Gastrocnemius medialis (tissue), 4 donors: ENCODE measurements at places on chromosomes 12 and 14. TPM values are rescaled to one million over a fixed set of nuclear protein-coding genes. Genes with fewer than 3 reads are reported as not detected.

- H3K4me1 ChIP-seq: no peaks in the 10 kb centered on the region
- H3K4me3 ChIP-seq: no peak overlapping the region
- no peaks in the 10 kb centered on the region for H3K36me3 ChIP-seq
- no peak overlapping the region for H3K27ac ChIP-seq
- no peaks in the 10 kb centered on the region for H3K27me3 ChIP-seq
- DNase-seq: no peak
Measured at GRCh38 chr12:84601483-84601882, 311.1 kb downstream of the SLC6A15 start.

GRCh38 chr12:57216921-57217879 lies 606 bp downstream of the NXPH4 start:
- DNase-seq: no peak
- no peaks in the 10 kb centered on the region for H3K36me3 ChIP-seq
- H3K4me3 ChIP-seq: peak overlapping the region; percentile 68

GRCh38 chr12:67765776-67766766 lies 117.5 kb downstream of the DYRK2 start:
- H3K4me1 ChIP-seq: no peaks in the 10 kb centered on the region
- H3K27me3 ChIP-seq: no peaks in the 10 kb centered on the region
- DNase-seq: no peak
- H3K27ac ChIP-seq: no peak overlapping the region
- no peaks in the 10 kb centered on the region for H3K36me3 ChIP-seq
- no peak overlapping the region for H3K4me3 ChIP-seq

DNA sequence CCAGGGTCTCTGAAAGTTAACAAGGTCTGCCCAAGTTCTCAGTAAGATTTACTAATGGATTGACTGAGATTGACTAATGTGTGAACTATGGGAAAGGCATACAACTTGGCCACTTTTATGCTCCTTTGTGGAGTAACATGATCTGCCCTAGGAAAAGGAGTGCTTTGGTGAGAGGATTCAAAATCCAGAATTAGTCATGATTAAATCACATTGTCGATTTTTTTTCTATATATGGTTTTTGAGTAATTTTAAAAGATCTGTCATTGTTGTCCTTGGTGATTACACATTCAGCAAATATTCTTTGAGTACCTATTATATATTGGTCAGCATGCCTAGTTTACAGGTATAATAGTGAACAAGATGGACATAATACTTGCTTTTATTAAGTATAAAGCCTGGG lies 147.7 kb upstream of the SYT10 start:
- no peak overlapping the region for H3K27ac ChIP-seq
- H3K27me3 ChIP-seq: no peaks in the 10 kb centered on the region
- no peaks in the 10 kb centered on the region for H3K4me1 ChIP-seq
- no peak overlapping the region for H3K4me3 ChIP-seq

DNA sequence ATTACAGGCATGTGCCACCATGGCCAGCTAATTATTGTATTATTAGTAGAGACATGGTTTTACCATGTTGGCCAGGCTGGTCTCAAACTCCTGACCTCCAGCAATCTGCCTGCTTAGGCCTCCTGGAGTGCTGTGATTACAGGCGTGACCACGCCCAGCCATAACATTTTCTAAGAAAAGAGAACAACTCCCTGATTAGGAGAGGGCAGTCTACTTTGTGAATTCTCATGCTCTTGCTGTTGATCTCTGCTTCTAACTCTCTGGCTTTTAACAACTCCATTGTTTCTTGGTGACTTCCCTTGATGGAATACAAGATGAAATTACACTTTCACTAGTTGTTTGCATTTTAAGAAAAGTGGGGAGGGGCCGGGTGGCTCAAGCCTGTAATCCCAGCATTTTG lies 33.6 kb downstream of the SSH1 start:
- H3K27ac ChIP-seq: peak overlapping the region; percentile 83
- H3K4me1 ChIP-seq: peaks cover 74% of the 10 kb centered on the region
- DNase-seq: no peak
- no peaks in the 10 kb centered on the region for H3K27me3 ChIP-seq
- peaks cover 30% of the 10 kb centered on the region for H3K36me3 ChIP-seq

DNA sequence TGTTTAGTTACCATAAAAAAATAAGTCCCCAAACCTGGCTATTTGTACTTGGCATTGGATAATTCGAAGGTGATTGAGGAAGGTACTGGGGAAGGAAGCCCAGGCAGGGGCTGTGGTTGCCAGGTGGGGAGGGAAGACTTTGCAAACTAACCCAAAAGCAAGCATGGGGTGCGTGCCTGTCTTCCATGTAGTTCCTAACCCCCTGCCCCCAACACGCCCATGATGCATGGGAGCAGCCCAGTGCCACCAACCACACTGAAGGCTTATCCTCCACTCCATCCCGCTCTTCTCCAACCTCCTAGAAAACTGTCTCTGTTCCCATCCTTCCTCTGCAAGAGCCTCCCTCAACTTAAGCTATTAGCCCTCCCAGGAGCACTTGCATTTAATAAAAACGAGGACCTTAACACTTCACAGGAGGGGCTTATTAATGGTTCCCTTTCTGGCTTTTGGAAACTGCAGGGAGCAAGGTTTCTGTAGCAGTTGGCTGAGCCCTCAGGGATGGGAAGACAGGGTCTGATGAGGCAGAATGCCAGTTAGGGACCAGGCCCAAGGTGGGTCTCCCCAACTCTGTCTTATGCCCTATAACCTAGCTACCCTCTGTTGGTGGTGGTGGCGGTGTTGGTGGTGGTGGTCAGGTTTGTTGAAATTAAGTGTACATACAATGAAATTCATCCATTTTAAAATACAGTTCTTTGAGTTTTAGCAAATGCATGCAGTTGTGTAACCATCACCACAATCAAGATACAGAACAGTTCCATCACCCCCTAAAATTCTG lies 96.0 kb downstream of the ZFP36L1 start:
- H3K4me1 ChIP-seq: no peaks in the 10 kb centered on the region
- DNase-seq: no peak
- no peaks in the 10 kb centered on the region for H3K36me3 ChIP-seq
- H3K27ac ChIP-seq: no peak overlapping the region
- no peaks in the 10 kb centered on the region for H3K27me3 ChIP-seq

DNA sequence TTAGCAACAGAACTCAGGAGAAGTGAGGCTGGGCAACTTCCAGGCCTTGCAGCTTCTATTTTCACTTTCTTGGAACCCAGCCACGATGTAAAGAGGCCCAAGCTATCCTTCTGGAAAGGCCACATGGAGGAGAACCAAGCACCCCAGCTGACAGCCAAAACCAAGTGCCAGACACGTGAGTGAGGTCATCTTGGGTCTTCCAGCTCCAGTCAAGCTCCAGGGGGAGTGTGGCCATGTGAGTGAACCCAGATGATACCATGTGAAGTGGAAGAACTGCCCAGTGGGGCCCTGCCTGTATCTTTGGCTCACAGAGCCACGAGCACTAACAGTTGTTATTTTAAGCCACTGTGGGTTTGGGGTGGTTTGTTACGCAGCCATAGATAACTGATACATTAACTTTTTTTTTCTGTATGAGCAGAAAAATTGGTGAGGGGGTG lies 126.8 kb upstream of the MAP1LC3B2 start:
- H3K27ac ChIP-seq: no peak overlapping the region
- H3K36me3 ChIP-seq: no peaks in the 10 kb centered on the region
- H3K27me3 ChIP-seq: no peaks in the 10 kb centered on the region
- peaks cover 12% of the 10 kb centered on the region for H3K4me1 ChIP-seq

DNA sequence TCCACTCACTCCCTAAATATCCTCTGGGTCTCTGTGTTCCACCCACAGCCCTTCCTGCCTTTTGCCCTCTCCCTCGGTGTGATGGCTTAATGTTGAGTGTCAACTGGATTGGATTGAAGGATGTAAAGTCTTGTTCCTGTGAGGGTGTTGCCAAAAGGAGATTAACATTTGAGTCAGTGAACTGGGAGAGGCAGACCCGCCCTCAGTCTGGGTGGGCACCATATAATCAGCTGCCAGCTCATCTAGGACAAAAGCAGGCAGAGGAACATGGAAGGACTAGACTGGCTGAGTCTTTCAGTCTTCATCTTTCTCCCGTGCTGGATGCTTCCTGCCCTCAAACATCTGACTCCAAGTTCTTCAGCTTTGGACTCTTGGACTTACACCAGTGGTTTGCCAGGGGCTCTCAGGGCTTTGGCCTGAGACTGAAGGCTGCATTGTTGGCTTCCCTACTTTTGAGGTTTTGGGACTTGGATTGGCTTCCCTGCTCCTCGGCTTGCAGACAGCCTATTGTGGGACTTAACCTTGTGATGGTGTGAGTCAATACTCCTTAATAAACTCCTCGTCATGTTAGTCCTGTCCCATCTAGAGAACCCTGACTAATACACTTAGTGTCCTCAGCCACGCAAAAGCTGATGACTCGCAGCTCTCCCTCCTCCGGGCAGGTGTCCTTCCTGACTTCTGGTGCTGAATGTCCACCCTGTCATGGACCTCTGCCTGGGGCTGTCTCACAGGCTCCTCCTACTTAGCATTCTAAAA lies 5.9 kb downstream of the DGLUCY start:
- peaks cover 75% of the 10 kb centered on the region for H3K4me1 ChIP-seq
- no peak overlapping the region for H3K4me3 ChIP-seq
- no peaks in the 10 kb centered on the region for H3K36me3 ChIP-seq

- H3K4me3 ChIP-seq: no peak overlapping the region
- no peaks in the 10 kb centered on the region for H3K4me1 ChIP-seq
- H3K36me3 ChIP-seq: no peaks in the 10 kb centered on the region
Measured at GRCh38 chr14:28742171-28742846, 24.3 kb upstream of the FOXG1 start.

GRCh38 chr14:65600742-65601141 lies 188.2 kb downstream of the FUT8 start:
- H3K27ac ChIP-seq: no peak overlapping the region
- no peaks in the 10 kb centered on the region for H3K4me1 ChIP-seq
- no peak for DNase-seq
- no peaks in the 10 kb centered on the region for H3K27me3 ChIP-seq

DNA sequence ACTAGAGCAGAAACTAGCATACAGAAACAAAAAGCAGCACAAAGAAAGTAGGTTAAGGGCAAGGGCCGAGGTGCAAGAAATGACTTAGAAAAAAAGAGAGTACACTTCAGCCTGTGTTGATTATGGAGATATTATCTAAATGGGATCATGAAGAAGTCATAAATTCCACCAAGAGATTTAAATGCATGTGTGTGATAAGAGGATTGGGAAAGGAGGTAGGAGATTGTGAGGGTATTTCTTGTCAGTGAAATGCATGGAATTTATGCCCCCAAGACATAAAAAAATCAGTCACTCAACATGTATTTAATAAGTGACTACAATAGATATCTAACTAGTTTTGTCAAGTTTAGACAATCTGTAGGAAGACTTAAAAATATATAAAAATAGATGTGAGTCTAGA lies 976.2 kb upstream of the LRFN5 start:
- no peaks in the 10 kb centered on the region for H3K4me1 ChIP-seq
- no peak overlapping the region for H3K27ac ChIP-seq
- no peaks in the 10 kb centered on the region for H3K36me3 ChIP-seq
- H3K4me3 ChIP-seq: no peak overlapping the region
- no peak for DNase-seq
- no peaks in the 10 kb centered on the region for H3K27me3 ChIP-seq

DNA sequence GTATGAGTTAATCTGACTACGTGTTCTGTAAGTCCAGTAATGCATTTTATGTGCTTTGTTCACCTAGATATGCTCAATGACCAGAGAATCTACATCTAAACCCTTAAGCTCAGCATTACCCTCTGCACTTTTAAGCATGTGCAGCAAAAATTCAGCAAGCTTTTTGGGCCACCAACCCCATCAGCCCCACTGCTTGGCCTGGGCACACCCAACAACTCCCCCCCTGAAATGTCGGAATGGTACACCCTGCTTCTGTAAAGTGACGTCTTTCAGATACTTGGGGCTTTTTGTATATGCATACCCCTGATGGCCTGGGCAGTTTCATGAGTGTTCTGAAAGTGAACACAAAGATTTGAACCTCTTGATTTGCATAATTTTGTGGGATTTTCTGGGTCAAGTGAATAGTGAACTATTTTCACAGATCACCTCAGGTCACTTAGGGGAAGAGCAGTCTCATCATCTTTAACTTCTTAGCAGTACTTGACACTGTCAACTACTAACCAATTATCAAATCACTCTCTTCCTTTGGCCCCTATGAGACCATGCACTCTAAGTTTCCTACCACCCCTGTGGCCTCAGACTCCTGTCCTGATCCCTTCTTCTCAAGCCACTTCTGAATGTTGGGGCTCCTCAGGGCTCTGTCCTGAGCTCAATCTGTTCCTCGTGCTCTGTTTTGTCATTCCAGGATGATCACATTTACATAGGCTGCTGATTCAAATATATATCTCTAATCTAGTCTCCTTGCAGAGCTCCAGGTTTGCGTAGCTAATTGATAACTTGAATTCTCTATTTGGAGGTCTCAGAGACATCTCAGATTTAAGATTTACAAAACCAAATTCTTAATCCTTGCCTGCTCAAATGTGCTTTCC lies 36.3 kb upstream of the PPM1A start:
- no peak overlapping the region for H3K4me3 ChIP-seq
- DNase-seq: no peak
- peaks cover 25% of the 10 kb centered on the region for H3K4me1 ChIP-seq
- H3K36me3 ChIP-seq: no peaks in the 10 kb centered on the region
- no peak overlapping the region for H3K27ac ChIP-seq

DNA sequence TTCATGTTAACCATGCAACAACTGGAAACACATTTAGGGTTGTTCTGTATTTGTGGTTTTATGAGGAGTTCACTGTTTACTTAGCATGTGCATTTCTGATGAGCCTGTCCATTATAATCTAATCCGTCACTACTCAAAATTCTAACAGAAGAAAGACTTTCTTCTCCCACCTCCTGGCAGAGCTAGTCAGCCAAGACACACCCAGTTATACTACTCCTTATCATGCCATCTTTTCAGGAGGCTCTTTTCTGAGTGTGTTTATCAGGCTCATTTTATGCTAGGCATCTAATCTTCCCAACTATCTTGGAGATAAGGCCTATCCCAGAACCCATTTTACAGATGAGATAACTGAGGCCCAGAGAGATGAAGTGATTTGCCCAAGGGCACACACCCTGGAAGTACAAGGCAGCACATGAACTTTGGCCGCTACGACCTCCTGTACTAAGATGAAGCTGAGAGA lies 10.4 kb upstream of the MED13L start:
- H3K27me3 ChIP-seq: no peaks in the 10 kb centered on the region
- H3K4me3 ChIP-seq: no peak overlapping the region
- no peaks in the 10 kb centered on the region for H3K36me3 ChIP-seq
- no peak overlapping the region for H3K27ac ChIP-seq

DNA sequence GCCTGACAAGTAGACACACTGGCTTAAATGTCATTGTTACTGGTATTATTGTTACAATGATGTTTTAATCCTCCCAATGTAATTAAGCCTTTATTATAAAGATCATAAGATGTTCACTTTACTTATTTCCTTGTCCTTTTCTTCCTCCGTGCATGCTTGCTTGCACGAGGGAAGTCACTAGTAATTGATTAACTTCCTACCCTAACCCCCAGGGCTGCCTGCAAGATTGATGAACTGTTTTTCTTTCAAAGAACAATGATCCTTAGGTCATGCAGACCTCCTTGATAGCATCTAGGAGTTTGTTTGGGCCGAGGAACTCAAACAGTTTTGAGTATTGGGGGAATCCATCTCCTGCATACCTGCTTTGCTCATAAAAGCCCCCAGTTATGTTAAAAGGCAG lies 43.0 kb downstream of the GLRX5 start:
- no peaks in the 10 kb centered on the region for H3K27me3 ChIP-seq
- H3K27ac ChIP-seq: no peak overlapping the region
- H3K4me1 ChIP-seq: no peaks in the 10 kb centered on the region

Gene MYH6
- 1,496 TPM for total RNA-seq

Gene PGF
- 2.9 TPM for total RNA-seq

Gene RAD9B
- total RNA-seq: 0.91 TPM

Gene PLEKHG3
- total RNA-seq: 18.6 TPM

Gene NOVA1
- total RNA-seq: 5.3 TPM

Gene LBHD2
- total RNA-seq: not detected

Gene TAS2R8
- not detected for total RNA-seq

Gene OTOGL
- total RNA-seq: 0.10 TPM

Gene FOXG1
- not detected for total RNA-seq

Gene CD63
- total RNA-seq: 423 TPM

Gene ZDHHC22
- total RNA-seq: not detected
